Diencephalon (tissue), 1 donor: ENCODE measurements at places on chromosomes 7 and 10. TPM values are rescaled to one million over a fixed set of nuclear protein-coding genes. Genes with fewer than 3 reads are reported as not detected.

RNF133 gene
- 0.23 TPM for total RNA-seq

BLVRA gene
- 16.8 TPM for total RNA-seq

GPR85 gene
- 106 TPM for total RNA-seq

BHLHA15 gene
- 9.5 TPM for total RNA-seq

ABLIM1 gene
- 93.9 TPM for total RNA-seq

UBE3C gene
- total RNA-seq = 112 TPM

SPDYE8 gene
- 0.46 TPM for total RNA-seq

NXPH1 gene
- total RNA-seq = 94.6 TPM

ELMO1 gene
- total RNA-seq = 84.7 TPM

SLIT1 gene
- 56.1 TPM for total RNA-seq

RPP30 gene
- total RNA-seq = 58.6 TPM

CALD1 gene
- total RNA-seq = 43.6 TPM

AKR1C1 gene
- total RNA-seq = 29.1 TPM

UNCX gene
- 2.3 TPM for total RNA-seq

TMEM196 gene
- 28.6 TPM for total RNA-seq

HMX3 gene
- 2.8 TPM for total RNA-seq

APBB1IP gene
- 3.7 TPM for total RNA-seq

ADCY1 gene
- 107 TPM for total RNA-seq

RTKN2 gene
- total RNA-seq = 10.6 TPM

PLXNA4 gene
- 50.3 TPM for total RNA-seq

GIMAP1 gene
- total RNA-seq = 1.4 TPM

MCMBP gene
- total RNA-seq = 45.4 TPM

PRR15 gene
- total RNA-seq = not detected

EPHB4 gene
- 11.1 TPM for total RNA-seq

TWIST1 gene
- total RNA-seq = 1.6 TPM
